Epithelial cell of proximal tubule (primary cell): ENCODE measurements at places on chromosomes 5 and 9.

GRCh38 chr5:172417983-172418630, 36.2 kb downstream of the SH3PXD2B start:
- DNase-seq, result no peak

GRCh38 chr5:73908395-73908794, 282.4 kb downstream of the ARHGEF28 start:
- DNase-seq, result no peak

DNA sequence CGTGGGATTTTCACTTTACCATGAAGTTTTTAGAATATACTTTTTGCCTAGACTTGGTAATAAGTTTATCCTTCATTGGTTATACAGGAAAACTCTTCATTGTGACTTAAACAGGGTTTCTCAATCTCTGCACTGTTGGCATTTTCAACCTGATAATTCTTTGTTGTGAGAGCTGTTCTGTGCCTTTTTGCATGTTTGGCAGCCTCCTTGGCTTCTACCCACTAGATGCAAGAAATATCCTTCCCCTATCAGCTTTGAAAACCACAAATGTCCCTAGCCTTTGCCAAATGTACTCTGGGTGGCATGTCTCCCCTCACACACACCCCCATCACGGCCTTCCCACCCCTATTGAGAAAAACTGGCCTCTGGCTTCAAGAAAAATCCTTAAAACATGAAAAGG, 180.9 kb downstream of the ESM1 start:
- no peak for DNase-seq

- DNase-seq, result no peak
These were observed 86.3 kb upstream of the IER5L start for GRCh38 chr9:129264388-129264787.

DNA sequence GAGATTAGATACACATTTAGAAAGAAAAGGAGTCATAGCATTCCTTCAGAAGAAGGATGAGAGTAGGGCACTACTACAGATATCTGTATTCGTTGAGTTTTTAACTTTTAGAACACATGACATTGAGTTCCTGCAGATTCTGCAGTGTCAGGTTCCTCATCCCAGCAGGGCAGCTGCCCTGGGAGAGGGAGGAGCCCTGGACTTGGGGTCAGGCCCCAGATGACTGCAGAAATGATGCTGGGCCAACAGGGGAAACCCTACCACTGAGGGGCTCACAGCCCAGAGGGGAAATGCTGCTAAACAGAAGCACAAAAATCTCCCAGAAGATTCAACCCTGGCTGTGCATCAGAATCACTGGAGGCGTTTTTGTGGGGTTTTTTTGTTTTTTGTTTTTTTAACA, 68.9 kb upstream of the TAF1L start:
- no peak for DNase-seq

DNA sequence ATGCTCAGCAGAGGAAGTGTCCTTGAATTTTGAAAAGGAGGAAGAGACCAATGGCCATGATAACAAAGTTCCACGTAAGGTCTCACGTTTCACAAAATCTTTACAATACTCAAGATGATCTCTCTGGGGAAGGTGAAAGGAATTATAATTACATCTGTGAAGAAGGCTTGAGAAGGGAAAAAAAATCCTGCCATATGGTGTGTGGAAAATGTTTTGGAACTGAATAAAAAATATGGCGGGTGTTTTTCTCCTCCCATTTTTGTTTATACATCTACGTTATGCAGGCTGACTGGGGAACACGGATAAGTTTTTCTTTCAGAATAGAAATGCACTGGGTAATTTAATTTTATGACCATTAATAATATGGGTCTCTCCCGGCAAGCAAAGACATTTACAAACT, 425.6 kb upstream of the BRINP1 start:
- no peak for DNase-seq

DNA sequence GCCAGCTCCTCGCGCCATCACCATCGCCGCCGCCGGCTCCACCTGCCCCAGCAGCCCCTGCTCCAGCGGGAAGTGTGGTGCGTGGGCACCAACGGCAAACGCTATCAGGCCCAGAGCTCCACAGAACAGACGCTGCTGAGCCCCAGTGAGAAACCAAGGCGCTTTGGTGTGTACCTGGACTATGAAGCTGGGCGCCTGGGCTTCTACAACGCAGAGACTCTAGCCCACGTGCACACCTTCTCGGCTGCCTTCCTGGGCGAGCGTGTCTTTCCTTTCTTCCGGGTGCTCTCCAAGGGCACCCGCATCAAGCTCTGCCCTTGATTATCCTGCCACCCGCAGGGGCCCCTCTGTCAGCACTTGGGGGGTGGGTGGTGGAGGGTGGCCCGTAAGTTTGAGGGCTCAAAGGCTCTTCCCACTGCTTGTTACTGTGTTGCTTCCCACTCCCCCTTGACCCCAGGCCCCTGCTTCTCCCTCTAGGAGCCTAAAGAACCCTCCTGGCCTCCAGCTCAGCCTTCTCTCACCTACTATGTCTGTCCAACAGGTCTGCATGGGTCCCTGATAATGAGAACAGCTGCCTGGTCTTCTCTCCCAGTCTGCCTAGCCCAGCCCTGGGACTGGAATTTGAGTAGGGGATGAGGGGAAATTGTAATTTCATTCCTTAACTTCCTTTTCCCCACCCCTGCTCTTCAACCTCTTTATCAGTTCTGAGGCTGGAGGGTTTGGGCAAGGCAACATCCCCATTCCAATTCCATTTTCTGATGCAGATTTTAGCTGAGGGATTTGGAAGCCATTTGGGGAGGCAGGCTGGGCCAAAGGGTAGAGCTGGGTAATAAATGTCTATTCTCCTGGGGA, 9.0 kb downstream of the RACK1 start:
- DNase-seq, result no peak

DNA sequence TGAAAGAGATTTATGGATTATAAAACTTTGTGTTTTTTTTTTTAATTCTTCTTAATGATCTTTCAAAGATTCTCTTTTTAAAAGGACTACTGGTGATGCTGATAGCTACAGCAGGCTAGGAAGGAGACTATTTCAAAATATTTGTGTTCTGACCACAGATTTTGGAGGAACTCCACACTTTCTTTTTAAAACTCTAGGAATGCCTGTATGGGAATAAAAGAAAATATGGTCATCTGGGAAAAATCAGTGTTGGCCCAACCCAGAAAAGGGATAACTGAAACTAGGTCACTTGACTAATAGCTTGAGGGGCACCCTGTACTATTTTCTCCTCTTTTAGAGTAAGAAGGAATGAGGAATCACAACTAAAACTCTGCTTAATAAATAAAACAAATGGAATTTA, 97.6 kb upstream of the ADAMTS19 start:
- no peak for DNase-seq

- DNase-seq, result no peak
These were observed 90.7 kb downstream of the LPAR1 start for GRCh38 chr9:110947491-110948044.

- no peak for DNase-seq
These were observed 42.4 kb downstream of the OXCT1 start for GRCh38 chr5:41827792-41828191.

GRCh38 chr9:88533951-88534455, 975 bp upstream of the NXNL2 start:
- DNase-seq, result no peak

DNA sequence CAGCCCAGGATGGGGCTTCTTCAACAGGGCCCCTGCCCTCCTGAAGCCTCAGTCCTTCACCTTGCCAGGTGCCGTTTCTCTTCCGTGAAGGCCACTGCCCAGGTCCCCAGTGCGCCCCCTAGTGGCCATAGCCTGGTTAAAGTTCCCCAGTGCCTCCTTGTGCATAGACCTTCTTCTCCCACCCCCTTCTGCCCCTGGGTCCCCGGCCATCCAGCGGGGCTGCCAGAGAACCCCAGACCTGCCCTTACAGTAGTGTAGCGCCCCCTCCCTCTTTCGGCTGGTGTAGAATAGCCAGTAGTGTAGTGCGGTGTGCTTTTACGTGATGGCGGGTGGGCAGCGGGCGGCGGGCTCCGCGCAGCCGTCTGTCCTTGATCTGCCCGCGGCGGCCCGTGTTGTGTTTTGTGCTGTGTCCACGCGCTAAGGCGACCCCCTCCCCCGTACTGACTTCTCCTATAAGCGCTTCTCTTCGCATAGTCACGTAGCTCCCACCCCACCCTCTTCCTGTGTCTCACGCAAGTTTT, 23.6 kb downstream of the PCDHGC5 start:
- DNase-seq, result no peak

- no peak for DNase-seq
These were observed 201.7 kb upstream of the PTGER4 start for GRCh38 chr5:40477856-40478546.

DNA sequence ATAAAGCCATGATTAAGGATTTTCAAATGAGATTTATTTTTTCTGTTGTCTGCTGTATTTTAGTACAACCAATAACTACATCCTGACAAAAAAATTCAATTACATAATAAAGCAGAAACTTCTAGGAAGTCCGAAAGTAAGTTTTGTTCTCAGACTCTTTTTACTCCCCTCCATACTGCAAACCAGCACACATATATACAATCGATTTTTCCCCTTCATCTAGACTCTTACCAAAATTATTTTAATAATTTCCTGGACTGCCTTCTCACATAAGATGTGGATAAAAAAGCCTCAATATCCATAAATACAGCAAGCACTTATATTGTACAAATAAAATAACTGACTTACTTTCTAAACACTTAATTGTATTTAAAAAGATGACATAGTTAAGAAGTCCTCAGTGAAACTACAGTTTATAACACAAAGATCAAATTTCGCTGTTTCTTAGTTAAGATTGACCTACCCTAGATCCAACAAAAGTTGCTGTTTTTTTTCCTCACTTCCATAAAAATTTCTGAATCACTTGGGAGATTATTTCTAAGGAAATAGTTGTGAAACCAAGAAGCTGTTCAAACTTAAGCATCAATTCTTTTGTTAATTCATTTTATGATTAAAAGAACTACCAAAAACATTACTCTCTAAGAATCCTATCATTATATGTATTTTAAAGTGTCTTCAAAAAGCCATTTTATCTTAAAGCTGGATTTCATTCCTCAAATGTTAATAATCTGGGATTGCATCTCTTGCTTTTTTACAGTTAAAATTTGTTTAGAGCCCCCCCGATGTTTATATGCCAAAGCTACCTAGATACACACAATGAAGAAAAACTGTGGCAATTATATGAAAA, 74.7 kb upstream of the IFNE start:
- DNase-seq, result no peak

DNA sequence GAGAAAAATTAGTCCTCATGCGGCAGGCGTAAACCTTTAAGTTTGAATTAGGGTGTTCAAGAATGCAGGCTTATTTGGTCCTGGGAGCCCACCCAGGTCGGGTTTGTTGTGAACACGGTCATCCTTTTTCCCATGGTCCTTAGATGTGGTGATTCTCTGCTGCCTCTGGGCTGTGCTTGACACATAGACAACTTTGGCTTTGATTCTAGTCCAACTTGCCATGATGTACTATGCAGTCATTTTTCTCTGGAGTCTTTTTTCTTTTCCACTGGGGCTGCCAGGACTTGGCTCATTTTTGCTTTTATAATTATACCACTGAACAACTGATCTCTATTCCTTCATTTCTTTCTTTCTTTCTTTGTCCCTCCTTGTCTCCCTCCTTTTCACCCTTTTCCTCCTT, 218.6 kb downstream of the SREK1 start:
- no peak for DNase-seq

DNA sequence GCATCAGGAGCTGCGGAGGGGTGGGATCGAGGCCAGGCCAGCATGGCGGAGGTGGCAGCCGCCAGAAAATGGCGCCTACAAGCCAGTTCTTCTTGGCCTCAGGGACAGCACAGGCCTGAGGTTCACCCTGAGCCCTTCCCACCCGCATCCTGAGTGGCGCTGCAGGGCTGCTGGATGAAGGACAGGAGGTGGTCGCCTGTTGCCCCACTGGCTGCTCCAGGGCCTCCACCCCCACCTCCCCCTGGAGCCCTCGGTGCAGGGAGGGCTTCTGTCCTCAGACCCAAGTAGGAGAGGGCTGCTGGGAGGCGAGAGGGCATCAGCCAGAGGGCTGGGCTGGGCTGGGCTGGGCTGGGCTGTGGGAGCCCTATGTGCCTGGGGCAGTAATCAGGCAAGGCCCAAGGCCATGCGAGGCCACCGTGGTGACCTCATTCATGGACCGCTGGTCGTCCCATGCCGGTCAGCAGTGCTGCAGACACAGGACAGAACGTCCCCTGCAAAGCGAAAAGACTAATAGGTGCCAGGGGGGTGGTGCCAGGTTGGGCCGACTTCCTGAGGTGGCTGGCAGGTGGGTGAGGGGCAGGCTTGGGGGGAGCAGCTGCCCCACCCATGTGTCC, 13.8 kb downstream of the GPSM1 start:
- DNase-seq, result no peak

DNA sequence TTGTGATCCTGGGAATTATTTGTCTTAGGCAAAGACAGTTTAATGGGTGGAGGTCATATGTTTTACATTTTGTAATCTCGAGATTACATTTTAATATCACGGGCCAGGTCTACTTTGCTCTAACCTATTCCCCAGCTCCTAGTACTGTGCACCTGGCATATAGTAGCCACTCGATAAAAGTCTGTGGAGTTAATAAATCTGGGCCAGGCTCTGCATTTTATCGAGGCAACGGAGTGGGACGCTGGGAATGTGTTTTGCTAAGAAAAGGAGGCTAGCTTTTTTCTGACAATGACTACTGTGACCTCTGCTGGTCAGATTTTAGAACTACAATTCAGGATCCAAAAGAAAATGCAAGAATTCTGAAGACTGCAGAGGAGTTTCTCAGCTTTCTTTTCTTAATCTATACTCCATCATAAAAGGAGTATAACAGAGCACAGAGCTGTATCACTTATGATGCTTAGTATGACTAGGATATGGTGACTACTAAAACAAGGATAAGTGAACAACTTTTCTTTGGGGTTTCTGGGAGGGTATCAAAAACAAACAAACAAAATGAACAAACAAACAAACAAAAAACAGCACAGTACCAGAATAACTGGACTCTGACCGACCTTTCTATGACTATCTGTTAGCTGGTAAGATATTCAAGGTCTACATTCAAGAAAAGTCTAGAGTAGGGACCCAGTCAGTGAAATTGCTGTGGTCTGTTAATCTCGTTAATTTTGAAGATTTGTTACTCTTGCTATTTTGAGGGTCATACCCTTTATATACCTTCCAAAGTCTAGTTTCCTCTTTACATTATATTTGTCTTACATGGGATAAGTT, 46.1 kb upstream of the CER1 start:
- peak; percentile 52 for DNase-seq
